ENCODE measurements at places on chromosomes 2 and 18. TPM values are rescaled to one million over a fixed set of nuclear protein-coding genes. Genes with fewer than 3 reads are reported as not detected.
A peak's percentile ranks its signal among the peaks of the same experiment; 100 is the strongest.

GRCh38 chr2:187453078-187453641, 5.1 kb upstream of the CALCRL start:
- DNase-seq, result no peak

DNA sequence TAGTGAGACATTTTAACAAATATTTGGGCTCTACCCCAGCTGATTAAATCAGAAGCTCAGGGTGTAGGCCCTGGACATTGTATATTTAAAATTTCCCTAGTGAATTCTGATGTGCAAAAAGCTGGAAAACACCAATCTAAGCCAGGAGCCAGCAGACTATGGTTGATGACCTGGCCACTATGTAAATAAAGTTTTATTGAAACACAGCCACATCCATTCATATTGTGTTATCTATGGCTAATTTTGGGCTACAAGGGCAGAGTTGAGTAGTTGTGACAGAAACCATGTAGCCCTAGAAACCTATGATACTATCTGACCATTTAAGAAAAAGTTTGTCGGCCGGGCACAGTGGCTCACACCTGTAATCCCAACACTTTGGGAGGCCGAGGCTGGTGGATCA, 86.0 kb upstream of the BARD1 start:
- no peak for DNase-seq

DNA sequence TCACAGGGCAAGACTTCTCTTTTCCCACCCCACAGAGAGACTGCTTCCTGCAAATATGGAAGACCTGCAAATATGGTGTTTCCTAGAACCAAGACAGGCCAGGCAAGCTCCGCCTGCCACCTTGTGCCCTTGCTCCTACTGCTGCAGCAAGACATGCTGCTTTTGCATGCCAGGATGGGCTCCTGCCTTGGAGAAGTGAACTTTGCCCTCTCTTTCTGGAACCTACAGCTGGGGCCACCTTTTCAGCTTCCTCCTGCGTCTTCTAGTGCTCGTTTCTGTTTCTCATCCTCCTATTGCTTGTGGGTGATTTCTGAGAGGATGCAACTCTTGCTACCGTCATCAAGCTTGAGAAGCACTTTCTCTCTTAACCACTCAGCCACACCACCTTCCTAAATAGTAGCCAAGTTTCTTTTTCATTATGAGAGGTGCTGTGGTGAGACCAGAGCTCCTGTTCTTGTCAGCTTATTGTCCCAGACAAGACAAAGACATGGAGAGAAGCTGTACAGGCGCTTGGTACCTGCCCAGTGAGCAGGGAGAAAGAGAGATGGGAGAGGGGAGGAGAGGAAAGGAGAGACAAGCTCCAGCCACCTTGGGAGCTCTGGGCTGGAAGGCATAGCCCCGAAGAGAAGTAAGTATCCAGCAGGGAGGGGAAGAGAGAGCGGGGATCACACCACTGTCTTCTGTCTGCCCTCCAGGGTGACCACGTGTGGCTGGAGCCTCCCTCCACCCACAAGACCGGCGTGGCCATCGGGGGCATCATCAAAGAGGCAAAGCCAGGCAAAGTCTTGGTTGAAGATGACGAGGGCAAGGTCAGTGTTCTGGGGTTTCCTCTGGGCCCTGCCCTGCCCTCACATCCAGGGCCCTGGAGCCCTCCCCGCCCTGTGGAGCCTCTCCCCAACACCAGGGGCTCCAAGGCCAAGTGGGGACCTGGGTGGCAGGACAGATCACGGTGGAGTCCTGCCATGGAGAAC, 28.3 kb downstream of the MYO7B start:
- DNase-seq, result no peak

GRCh38 chr2:191869178-191869577, 22.3 kb upstream of the CAVIN2 start:
- DNase-seq, result no peak

DNA sequence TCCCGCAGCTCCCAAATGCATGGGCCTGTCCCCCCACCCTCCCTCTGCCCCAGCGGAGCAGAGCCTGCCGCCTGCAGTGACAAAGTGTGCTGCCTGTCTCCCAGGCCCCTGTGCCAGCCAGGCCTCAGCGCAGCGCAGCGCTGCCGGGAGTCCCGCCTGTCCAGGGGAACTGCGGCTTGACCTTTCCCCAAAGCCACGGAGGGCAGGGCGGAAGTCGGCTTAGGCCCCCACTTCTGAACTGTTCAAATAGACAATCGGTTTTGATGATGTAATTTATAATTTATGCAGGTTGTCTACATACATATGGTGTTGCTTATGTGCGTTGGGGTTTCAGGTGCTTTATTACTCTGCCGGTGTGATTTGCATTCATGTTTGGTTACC, 7.1 kb downstream of the GBX2 start:
- no peak for DNase-seq

DNA sequence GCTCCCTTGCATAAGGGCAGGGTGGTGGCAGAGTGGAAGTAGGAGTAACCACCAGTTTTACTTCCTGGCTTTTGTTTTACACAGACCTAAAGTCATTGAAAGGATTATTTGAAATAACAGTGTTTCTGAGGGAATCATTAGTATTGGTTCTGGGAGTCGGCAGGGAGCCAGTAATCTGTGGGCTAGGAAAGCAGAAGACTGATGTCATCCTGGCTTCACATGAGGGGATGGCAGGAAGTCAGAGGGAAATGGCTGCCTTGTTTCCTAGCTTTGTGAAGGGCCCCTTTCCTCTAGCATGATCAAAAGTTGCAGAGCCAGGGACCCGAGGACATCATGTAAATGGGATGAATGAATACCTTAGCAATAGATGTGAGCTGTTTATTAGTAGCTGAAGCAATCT, 792.6 kb downstream of the CPS1 start:
- DNase-seq, result no peak

DNA sequence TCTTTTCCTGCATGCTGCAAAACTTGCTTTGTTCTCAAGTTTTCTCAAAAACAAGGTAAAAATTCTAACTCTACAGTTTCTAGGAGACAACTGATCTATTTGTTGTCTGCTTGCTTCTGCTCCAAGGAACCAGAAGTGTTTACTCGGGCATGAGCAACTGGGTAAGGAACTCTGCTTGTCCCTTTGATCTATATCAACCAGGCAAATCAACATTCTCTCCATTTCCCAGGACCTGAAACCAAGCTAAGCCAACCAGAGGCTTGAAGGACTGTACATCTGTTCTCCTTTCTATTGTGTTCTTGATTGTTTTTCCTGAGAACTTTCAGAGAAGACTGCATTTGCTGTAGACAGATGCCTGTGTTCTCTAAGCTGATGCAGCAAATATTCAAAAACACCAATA, 335.0 kb upstream of the KCNH7 start:
- DNase-seq, result no peak

GRCh38 chr2:185738679-185739472, at the start of gene FSIP2:
TSS of gene FSIP2 (plus strand) at chr2:185738804. CDS start at chr2:185738895, 91 bp downstream.
- DNase-seq, result peak; percentile 5

DNA sequence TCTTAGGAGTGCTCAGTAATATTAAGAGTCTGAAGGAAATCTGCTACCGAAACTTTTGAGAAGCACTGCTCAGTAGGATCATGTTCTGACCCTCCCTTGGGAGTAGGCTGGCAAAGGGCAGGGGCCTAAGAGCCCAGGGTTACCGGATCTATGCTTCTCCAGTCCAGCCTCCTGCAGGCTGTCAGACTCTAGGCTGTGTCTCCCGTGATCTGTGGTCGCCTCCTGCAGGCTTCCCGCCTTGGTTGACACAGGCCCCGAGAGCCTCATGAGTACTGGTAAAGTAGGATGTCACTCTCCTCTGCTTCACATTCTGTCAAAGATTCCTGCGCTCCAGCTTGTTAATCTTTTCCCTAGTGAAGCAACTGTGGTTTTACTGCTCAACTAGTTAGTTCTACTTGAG, 647.8 kb upstream of the RAB6C start:
- DNase-seq, result no peak

DNA sequence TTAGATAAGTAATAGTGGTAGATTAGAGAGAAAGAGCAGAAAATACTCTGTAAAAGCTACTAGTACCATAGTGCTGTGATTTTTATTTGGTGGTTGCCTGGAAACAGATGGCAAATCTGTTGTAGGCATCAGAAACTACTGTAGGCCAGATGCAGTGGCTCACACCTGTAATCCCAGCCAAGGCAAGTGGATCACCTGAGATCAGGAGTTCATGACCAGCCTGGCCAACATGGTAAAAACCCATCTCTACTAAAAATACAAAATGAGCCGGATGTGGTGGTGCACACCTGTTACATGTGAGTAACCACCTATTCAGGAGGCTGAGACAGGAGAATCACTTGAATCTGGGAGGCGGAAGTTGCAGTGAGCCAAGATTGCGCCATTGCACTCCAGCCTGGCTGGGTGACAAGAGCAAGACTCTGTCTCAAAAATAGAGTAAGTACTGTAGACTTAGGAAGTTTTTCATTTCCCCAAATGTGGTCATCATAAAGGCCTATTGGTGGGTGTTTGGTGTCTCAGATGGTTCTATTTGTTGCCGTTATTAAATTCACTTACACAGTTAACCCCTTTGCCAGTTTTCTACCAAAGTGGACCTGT, 79.6 kb downstream of the SPTBN1 start:
- peak; percentile 41 for DNase-seq

- no peak for DNase-seq
Observed at GRCh38 chr2:206561962-206562361, 80.3 kb upstream of the FAM237A start.

GRCh38 chr2:191500884-191501560, 176.9 kb upstream of the NABP1 start:
- DNase-seq, result no peak

DNA sequence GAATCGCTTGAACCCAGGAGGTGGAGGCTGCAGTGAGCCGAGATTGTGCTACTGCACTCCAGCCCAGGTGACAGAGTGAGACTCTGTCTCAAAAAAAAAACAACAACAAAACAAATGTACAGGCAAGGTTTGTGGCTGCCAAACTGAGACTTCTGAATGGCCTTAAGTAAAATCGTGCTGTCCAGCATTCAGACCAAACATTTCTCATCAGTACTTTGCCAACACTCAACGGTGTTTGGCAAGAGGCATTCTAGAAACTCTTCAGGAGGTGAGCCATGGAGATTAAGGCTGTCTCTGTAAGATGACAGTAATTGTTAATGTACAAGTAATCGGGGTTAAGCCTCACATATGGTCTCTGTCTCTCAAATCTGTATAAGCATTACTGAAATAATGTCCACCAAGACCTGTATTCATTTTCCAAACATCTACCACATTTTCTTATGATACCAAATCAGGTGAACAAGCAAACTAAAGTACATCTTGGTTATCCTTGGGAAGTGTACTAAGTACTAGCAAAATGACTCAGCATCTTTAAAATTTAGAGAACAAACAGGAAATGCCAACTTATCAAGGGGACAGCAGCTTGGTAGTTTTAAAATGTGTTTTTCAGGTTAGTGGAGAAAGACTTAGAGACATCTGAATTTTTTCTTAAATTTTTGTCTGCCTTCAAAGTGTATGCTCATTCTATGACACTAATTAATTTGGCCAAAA, 29.3 kb downstream of the SERPINE2 start:
- no peak for DNase-seq

- no peak for DNase-seq
Observed at GRCh38 chr2:189465478-189465877, 24.2 kb downstream of the WDR75 start.

- DNase-seq, result no peak
Observed at GRCh38 chr18:24992491-24992890, 359.5 kb downstream of the ZNF521 start.

- peak; percentile 54 for DNase-seq
Observed at GRCh38 chr2:101440127-101440738, 34.7 kb downstream of the RFX8 start.

DNA sequence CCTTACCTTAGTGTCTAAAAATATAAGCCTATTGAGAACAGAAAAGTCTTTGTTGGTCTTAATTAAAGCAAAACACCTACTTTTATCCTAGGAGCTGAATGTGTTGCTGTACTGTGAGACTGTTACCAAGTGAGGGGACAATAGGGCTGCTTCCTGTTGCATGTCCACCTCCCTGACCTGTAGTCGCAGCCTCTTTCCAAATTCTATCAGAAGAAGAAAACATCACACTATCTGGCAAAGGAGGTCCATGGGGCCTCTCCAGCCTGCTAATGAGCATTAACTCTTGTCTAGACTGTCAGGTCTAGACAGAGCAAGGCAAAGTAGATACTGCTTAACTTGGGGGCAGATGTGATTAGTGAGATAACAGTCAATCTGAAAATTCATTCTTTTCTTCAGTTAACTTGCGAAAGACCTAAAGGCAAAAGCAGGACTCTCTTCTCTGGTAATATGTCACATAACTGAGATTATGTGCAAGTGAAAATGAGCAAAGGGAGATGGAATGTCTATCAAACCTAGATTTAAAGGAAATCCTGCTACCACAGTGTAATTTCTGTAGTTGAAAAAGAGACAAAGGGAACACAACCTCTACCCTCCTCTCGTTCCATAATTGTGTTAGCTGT, 66.9 kb downstream of the CDH20 start:
- DNase-seq, result no peak

DNA sequence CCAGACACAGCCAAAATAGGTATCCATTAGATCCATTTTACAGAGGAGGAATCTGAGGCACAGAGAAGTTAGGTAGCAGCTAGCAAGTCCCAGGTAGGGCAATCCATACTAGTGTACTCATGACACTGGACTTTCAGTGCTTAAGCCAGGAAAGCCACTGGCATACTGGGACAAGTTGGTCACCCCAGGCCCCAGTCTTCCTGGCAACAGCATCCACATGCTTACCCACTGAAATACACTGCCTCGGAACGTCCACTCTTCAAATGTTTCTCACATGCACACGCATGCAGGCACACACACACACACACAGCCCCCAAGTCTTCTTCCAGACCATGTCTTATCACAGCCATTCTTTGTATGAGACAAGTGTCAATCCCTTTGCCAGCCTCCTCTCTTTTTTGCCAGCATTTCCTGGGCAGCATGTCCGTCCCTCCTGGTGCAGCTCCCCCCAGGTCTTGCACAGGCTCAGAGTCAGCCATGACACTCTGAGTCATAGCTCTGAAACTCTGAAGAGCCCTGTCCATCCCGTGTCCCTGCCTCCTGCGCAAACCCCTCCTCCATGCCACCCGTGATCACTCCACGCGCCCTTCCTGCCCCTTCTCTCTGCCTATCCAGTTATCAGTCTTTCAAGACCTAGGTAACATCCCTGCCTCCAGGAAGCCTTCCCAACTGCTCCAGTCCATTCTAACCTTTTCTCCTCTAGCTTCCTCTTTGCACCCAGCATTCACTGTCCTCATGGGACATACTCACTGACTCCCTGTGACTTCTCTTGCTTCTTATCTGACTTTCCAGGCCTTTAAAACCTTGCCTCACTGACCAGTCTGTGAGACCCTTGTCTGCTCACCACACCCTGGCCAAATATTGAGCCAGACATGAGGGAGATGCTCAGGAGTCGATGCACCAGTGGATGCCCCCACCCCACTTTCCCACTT, 10.9 kb upstream of the TEX261 start:
- DNase-seq, result no peak

GRCh38 chr2:175854129-175854528, 147.9 kb downstream of the LNPK start:
- DNase-seq, result no peak

- no peak for DNase-seq
Observed at GRCh38 chr2:131033786-131034121, 59.5 kb downstream of the FAM168B start.

Gene POMC
- 11.2 TPM for polyA plus RNA-seq

Gene CAPN14
- 0.37 TPM for polyA plus RNA-seq

Gene VWC2L
- polyA plus RNA-seq, result not detected

Gene C1GALT1C1L
- 0.48 TPM for polyA plus RNA-seq

Gene INPP5D
- 7.5 TPM for polyA plus RNA-seq

Gene SPAG16
- 9.0 TPM for polyA plus RNA-seq

Gene NGEF
- polyA plus RNA-seq, result 0.42 TPM

Gene KIAA2012
- polyA plus RNA-seq, result not detected

Gene NPC1
- polyA plus RNA-seq, result 34.4 TPM

Gene LGALSL
- 9.4 TPM for polyA plus RNA-seq
